ENCODE measurements at places on chromosomes 4 and X.

- DNase-seq = no peak
Measured at GRCh38 chrX:68454476-68455150, 21.3 kb upstream of the OPHN1 start.

DNA sequence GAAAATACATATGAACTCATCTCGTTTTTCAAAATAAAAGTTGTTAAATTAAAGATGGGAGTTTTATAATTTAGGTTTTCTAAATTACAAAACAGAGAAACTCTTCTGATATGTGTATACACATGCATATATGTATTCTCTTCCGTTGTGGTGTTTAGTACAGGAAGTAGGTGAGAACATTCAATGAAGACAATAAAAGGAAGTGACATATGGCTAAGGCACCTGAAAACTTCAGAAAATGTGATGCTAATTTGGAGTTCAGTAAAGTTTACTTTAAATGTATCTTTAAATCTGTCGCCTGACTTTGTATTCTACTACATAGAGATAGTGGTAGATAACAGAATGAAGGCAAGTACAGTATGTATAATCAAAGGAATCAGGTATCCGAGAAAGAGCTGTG is 33.5 kb upstream of the ITM2A start:
- no peak for DNase-seq

DNA sequence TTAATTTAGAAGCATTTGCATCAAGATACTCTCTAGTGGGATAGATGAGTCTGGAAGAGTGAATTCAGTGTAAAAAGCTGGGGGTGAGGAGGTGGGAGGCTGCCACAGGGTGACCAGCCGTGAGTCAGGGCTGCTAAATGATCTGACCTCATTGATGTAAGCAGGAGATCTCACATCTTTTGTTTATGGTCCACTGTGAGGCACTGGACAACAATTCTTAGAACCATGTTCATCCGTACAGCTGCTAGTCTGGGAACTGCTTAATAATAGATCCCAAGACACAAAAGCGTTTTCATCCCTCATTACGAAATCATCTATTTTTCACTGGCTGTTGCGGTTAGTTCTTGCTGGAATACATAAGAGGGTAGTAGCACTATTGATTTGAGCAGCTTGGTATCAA is 14.1 kb downstream of the KLF3 start:
- DNase-seq = no peak

DNA sequence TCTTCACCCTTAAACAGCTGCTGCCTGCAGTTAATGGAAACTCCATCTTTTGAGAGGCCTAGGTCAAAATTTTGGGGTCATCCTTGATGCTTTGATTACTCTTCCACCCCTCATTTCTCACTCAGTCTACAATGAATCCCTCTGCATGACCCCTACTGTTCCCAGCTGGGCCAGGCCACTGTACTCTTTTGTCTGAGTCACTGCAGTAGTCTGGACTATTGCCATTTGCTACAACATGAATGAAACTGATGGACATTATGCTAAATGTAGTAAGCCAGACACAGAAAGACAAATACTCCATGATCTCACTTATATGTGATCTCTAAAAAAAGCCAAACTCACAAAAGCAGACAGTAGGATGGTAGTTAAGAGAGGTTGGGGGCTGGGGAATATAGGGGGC is 28.3 kb downstream of the STK32B start:
- no peak for DNase-seq

- DNase-seq = no peak
Measured at GRCh38 chrX:49231333-49232000, 1.7 kb downstream of the CACNA1F start.

- DNase-seq = no peak
Measured at GRCh38 chr4:102525504-102525903, 24.3 kb downstream of the NFKB1 start.

- peak; percentile 55 for DNase-seq
Measured at GRCh38 chrX:78104447-78105176, 564 bp downstream of the PGK1 start.

DNA sequence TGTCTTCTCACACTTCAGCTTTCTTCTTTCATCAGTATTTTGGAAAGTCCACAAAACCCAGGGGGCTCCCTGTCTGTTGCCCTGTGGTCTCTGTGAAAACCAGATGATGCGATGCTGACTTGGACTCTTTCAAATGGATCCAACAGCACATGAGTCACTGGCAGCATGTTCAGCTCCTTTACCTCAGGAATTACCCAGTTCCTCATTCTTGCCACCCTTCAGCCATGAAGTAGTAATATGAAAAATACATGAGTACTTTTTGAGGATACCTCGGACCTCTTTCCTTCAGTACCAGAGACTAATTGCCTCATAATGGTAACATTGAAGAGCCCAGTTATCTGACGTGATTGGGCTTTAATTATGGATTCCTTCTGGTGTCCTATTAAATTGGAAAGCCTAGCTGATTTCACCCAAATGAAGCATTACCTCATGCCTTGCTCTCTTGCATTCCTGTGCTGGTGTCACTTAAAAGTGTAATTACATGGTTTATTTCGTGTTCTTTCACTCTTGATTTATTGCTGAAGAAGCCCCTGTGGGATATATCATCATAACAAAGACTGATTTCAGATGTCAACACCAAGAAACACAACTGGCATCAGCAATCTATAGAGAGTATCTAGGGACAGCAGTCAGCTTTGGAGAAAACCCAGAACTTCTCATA is 63.4 kb downstream of the NFKB1 start:
- no peak for DNase-seq

GRCh38 chr4:174107746-174108354 is 175.6 kb downstream of the FBXO8 start:
- DNase-seq = no peak

DNA sequence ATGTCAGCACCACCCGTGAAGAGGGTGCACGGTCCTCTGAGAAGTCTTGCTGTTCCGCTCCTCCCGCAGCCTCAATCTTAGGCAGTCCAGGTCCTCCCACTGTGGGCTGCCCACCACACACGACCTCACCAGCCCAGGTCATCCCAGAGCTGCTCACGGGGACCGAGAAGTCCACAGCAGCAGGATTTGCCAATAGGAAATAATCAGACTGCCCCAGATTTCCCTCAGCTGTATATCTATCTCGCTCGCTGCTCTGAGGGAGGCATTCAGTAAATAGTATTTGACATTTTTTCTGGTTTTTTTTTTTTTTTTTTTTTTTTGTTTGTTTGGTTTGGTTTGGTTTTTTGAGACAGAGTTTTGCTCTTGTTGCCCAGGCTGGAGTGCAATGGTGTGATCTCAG is 83.8 kb downstream of the STOX2 start:
- no peak for DNase-seq

DNA sequence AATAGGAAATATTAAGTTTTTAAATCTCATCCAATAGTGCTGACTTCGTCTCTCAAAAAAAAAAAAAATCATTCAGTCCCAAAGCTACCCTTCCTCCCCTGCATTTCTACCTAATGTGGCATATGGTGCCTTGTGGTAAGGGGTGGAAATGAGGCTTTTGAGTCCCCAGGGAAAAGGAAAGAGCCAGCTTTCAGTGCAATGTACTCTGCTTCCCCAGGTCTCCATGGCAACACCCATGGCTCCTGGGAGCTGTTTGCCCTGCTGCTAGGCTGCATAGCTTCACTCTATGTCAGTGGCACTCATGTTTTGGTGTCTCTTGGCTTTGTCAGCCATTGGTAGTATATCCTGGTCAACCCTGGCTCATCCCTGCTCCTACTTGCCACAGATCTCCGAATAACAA is 175.9 kb downstream of the SLC39A8 start:
- DNase-seq = no peak

- no peak for DNase-seq
Measured at GRCh38 chr4:77143091-77143490, 13.9 kb upstream of the CCNG2 start.

DNA sequence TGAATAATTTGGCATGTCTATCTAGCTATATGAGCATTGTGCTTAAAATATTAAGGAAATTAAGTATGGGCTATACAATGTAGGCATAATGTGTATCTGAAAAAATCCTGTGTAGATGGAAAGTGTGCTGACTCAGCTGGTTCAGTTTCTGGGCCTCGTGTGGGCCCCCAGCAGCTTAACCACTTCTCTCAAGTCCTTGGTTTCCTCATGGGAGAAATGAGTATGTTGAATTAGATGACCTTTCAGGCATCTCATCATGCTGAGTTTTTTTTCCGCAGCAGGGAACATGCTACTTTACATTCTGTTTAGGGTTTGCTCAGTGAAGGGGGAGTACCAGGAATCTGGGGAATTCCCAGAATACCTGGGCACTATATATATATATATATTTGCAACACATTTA is 30.5 kb downstream of the RHOH start:
- no peak for DNase-seq

- DNase-seq = no peak
Measured at GRCh38 chr4:19823781-19824180, 427.9 kb upstream of the SLIT2 start.

DNA sequence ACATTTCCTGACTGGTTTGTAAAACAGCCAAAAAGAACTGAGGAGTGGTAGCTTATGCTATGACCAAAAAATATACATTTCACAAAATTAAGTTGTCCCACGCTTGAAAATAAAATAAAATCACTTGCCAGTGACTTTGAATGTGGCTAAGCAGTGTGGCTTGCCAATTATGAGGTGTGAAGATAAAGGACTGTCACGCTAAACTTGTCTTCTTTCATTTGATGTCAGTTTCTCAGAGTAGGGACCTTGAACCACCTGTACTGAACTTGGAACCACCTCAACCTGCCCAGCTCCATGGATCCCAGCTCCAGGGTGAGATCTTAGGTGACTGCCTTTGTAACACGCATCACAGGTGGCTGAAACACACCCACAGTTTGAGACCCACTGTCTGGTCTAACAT is 113.7 kb upstream of the TBL1X start:
- no peak for DNase-seq

GRCh38 chr4:123649645-123650391 is 253.2 kb downstream of the SPRY1 start:
- no peak for DNase-seq

DNA sequence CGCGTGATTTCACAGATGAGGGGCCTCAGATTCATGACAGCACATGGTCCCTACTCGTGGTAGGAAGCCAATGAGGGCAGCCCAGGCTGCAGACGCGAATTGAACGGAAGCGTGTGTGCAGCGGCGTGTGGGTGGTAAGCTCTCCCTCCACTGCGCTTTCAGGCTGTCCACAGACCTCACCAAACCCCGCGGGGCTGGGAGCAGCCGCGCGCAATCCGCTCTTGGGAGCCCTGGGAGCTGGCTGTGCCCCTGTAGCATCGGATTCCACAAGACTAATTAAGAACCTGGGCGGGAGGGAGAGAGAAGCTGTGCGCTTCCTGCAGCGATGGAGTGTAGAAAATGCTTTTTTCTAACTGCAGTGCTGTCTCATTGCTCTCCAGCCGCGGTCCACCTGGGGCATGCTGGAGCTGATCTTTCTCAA is 134.9 kb downstream of the STOX2 start:
- DNase-seq = no peak

GRCh38 chr4:77076889-77077635 is 1.3 kb upstream of the CCNI start:
- DNase-seq = peak; percentile 18

DNA sequence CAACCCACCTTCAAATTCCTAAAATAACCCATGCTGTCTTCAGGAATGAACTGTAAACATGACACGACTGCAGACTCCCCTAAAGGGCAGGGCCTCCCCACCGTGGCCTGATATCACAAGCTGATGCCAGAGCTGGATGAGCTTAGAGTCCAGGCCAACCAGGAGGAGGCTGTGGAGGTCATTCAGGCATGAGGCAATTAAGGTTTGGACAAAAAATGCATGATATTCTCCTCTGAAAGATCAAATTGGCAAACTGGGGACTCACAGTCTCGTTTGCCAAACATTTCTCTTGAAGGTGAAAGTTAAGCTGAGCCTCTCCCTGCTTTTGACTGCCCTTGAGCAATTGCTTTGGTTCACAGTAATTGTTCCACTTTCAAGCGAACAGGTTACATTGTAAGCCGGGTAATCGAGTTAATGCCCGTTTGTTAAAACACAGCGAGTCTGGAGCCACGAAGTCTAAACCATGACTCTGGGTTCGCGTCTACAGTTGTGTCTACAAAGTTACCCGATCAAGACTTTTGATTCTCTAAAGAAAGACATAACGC is 105.6 kb downstream of the ENPP6 start:
- no peak for DNase-seq

- no peak for DNase-seq
Measured at GRCh38 chr4:875818-876423, 50.0 kb upstream of the CPLX1 start.

DNA sequence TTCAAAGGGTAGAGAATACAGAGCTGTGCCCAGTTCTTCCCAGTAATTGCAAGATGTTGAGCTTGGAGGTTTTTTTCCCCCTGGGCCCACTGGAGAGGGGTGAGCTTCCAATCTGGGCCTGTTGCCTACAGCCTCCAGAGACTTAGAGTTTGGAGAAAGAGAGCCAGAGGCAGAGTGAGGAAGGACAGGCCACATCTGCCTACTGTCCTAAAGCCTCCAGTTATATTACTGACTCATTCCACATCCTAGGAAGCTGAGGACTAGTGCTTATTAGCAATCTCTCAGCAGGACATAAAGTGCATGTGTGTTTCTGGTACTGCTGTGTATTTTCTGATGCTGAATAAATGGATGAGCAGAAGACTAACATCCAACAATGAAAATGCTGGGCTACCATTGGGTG is 181.0 kb upstream of the MAMLD1 start:
- no peak for DNase-seq

DNA sequence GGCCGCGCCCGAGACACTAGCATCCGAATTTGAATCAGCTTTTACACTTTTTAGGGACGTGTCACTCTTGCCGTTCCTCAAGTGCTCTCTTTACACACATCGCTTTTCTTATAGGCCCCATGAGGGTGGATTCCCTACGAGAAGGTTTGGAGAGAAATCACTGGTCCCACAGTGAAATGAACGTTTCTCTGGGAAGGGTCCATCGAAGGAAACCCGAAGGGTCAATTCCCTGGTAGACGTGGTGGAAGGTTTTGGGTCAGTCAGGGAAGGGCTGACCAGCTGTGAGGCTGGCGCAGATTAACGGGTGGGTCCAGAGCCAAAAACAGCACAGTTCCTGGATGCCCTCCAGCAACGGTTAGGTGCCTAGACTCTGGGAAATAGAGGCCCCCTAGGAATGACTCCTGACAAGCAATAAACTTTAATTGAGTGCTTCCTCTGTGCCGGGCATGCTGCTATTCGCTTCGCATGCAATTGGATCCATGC is 35.9 kb downstream of the ETDC start:
- DNase-seq = no peak

DNA sequence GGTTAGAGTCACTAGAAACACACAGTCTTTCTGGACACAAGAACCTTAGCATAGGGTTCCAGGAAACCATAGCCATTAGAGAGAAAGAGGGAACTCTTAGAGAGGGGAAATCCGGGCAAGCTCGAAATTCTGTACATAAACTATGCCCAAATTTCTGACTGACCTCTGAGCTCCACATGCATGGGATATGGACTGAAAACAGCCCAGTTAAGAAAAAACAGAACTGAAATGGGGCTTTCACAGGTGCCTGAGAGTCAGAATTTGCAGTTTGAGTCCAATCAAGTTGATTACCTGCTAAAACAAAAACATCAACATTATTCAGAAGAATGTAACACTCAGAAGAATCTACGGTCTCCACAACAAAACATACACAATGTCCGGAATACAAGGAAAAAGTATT is 13.1 kb downstream of the DCHS2 start:
- no peak for DNase-seq

GRCh38 chrX:1221296-1221845 is 8.9 kb upstream of the CRLF2 start:
- no peak for DNase-seq

- no peak for DNase-seq
Measured at GRCh38 chr4:127777487-127777886, 4.6 kb upstream of the HSPA4L start.
